Fibroblast of gingiva (primary cell): ENCODE measurements at places on chromosomes 5 and 9.

- peak; percentile 44 for DNase-seq
Observed at GRCh38 chr9:125241863-125242739, 958 bp upstream of the HSPA5 start.

GRCh38 chr5:40391642-40392041 is 288.1 kb upstream of the PTGER4 start:
- peak; percentile 17 for DNase-seq

DNA sequence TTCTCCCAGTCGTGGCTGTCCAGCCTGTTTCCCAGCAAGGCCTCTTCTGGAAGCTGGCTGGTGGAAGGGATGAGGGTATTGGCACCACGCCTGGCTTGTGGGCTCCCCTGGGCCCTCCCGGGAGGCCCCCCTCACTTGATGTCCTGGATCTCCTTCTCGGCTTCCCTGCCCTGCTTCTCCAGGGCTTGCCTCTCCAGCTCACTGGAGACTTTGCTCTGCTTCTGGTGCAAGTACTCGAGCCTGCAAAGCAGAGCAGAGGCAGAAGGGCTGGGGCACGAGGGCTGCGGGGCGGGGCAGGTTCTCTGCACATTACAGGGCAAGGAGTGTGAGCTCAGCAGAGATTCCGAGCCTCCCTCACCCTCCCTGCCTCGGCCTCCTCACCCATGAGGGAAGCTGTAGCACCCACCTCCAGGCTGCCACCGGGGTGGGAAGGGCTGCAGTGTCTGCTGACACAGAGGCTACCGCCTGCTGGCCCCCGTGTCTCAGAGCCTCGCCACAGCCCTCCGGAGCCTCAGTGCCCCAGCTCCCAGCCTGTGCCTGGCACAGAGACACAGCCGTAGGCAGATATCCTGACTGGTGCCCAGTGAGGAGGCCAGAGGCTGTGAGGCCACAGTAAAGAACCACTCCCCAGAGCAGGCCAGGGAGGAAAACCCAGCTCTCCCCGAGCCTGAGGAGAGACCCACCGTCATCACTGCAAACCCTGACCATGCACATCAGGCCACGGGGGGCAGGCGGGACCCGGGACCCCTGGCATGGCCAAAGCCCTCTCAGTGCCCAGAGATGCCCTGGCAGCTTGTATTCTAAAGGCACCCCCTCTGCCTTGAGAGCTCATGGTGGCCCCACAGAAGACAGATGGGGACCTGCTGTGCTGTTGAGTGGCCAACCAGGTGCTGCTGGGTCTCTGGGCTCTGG is 7.2 kb downstream of the SNAPC4 start:
- DNase-seq, result no peak

- peak; percentile 49 for DNase-seq
Observed at GRCh38 chr5:67289763-67290521, 93.3 kb upstream of the CD180 start.

- no peak for DNase-seq
Observed at GRCh38 chr5:22531986-22532385, 321.2 kb downstream of the CDH12 start.

DNA sequence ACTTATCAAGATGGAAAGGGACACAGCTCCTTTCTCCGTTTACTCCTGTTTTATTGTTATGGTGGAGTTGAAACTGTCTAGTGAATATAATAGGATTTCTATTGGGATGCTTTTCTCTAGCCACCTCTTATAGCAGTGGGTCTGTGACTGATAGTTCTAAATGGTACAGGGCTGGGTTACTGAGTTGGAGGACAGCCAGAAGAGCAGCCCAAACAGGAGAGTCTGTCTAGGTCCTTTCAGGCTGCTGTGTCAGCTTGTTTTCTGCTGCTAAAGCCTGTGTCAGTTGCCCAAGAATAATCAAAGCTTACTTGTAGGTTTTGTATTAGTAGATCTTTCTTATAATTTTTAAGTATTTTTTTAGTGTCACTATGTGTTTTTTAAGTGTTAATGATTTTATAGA is 356.0 kb upstream of the SEMA6A start:
- no peak for DNase-seq

DNA sequence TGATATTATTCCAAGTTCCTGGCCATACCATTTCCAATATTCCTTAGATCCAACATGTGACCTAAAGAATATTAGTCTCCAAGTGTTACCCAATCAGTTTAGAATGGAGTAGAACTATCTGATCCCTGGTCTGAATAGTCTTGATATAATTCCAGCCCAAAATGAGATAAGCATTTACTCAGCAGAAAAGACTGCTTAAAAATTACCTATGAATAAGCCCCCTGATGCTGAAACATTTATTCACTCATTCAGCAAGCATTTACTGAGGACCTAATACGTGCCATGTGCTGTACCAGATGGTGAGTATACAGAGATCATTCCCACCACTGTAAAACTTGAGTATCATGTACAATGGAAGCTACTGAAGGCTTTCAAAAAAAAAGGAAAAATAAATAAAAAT is 157.0 kb downstream of the FAM114A2 start:
- DNase-seq, result no peak

DNA sequence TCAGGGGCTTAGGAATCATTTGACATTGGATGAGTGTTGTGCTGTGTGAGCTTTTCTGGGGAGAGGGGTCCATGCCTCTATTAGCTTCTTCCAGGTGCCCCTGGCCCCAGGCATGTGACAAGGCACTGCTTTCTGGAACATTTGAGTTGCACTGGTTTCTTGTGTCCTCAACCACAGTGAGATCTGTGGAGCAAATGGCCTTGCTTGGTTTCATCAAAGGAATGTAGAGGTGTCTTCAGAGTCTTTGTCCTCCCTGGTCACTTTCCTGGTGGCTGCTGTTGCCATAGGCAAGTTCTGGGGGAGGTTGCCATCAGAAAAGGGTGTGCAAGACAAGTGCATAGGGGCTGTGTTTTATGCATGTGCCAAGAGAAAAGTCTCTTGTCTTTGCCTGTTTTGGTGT is 157.5 kb downstream of the MACROH2A1 start:
- DNase-seq, result no peak

DNA sequence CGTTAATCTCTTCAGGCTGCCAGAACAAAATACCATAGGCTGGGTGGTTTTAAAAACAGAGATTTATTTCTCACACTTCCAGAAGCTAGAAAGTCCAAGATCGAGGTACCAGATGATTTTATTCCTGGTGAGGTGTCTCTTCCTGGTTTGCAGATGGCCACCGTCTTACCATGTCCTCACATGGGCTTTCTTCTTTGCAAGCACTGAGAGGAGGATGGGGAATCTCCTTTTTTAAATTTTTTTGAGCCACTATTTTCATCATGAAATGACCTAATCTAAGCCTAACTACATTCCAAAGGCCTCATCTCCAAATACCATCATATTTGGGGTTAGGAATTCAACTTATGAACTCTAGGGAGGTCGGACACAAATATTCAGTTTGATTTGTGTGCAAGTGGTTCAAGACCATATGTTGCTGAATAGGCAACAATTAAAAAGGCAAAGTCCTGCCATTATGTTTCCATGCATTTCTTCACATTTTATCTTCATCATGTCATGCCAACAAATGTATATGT is 371.2 kb downstream of the CDH18 start:
- DNase-seq, result no peak

- DNase-seq, result no peak
Observed at GRCh38 chr9:137465000-137465719, 6.0 kb upstream of the NSMF start.

DNA sequence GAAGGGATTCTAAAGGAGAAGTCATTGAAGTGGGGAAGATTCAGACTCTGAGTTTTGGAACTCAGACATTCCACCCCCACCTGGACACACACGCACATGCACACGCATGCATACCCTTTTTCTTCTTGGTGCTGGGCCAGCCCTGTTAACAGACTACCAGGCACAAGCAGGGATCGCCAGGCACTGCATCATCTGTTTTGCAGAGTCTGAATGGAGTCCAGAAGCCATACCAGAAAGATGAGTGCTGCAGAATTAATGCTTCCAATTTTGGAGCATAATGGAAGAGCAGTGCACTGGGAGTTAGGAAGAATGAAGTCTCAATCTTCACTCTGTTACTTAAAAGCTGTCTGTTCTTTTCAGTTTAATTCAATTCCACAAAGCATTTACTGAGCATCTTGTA is 95.5 kb downstream of the PDE8B start:
- DNase-seq, result peak; percentile 62

DNA sequence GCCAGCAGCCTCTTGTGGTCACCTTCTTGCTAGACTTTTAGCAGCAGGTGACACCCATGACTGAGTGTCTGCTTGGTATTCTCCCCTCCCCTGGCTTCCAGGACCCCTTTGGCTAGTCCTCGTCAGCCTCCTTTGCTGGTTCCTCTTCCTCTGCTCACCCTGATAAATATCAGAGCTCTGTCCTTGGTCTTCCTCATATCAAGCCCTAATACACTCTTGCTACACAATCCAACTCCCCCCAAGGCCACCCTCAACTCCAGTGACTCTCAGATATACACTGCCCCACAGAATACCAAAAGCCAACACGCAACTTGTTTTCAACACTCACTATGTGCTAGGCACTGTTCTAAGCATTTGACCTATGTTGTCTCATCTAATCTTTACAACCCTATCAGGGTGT is 30.3 kb upstream of the LCP2 start:
- DNase-seq, result no peak

- DNase-seq, result no peak
Observed at GRCh38 chr5:171524466-171524865, 105.0 kb downstream of the FGF18 start.

GRCh38 chr9:122912671-122912963 is 506 bp downstream of the ZBTB6 start:
- no peak for DNase-seq

- DNase-seq, result peak; percentile 56
Observed at GRCh38 chr9:129737479-129738274, 15.2 kb downstream of the PTGES start.

GRCh38 chr5:74433255-74433895 is 207.2 kb downstream of the ENC1 start:
- no peak for DNase-seq

- DNase-seq, result no peak
Observed at GRCh38 chr5:16529306-16529705, 63.7 kb upstream of the ZNF622 start.

GRCh38 chr9:85077944-85078343 is 408.4 kb downstream of the NTRK2 start:
- DNase-seq, result no peak
